Activated B cell treated with CpG ODN at 0.5 μM for 24 hours (primary cell): ENCODE measurements at places on chromosomes 1 and 21.

- no peaks in the 10 kb centered on the region for H3K27me3 ChIP-seq
- H3K4me1 ChIP-seq = no peaks in the 10 kb centered on the region
- H3K4me3 ChIP-seq = no peak overlapping the region
- H3K27ac ChIP-seq = no peak overlapping the region
- H3K36me3 ChIP-seq = peaks cover 59% of the 10 kb centered on the region
Observed at GRCh38 chr1:28606771-28607170, 14.7 kb downstream of the RAB42 start.

DNA sequence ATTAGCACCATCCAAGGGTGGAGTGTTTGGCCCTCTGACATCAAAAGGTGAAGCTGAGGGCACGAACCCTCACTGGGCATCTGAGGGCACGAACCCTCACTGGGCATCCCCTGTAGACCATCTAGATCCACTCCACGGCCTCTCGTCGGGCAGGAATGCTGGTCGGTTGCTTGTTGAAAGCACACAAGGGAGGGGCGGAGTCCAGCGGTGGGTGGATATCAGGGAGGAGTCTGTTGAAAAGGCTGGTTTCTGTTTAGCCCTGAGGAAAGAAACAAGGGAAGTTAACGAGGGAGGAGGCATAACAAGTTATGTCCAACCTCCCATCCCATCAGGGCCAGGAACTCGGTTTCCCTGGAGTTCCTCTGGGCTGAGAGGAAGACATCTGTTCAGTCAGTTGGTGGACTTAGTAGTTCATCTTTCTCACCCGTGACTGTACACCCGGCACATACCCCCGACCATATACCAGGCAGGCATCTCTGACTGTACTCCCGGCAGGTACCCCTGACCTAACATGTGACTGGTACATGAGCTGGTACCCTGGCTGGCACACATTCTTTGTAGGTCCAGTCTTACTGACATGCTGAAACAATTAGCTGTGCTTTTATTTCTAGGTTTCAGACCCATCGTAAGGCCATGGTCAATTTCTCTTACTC, 32.1 kb upstream of the PDE9A start:
- H3K27me3 ChIP-seq = peaks cover 30% of the 10 kb centered on the region
- H3K4me1 ChIP-seq = peaks cover 3% of the 10 kb centered on the region
- no peaks in the 10 kb centered on the region for H3K36me3 ChIP-seq
- DNase-seq = no peak
- H3K27ac ChIP-seq = no peak overlapping the region

GRCh38 chr1:159071970-159072582, 4.5 kb downstream of the AIM2 start:
- peak overlapping the region; percentile 52 for H3K4me3 ChIP-seq
- peaks cover 30% of the 10 kb centered on the region for H3K36me3 ChIP-seq
- H3K4me1 ChIP-seq = peaks cover 78% of the 10 kb centered on the region
- no peak for DNase-seq
- no peaks in the 10 kb centered on the region for H3K27me3 ChIP-seq

GRCh38 chr1:30534551-30534940, 188.8 kb downstream of the MATN1 start:
- no peak overlapping the region for H3K4me3 ChIP-seq
- no peak overlapping the region for H3K27ac ChIP-seq
- H3K36me3 ChIP-seq = no peaks in the 10 kb centered on the region
- peaks cover 13% of the 10 kb centered on the region for H3K27me3 ChIP-seq
- no peaks in the 10 kb centered on the region for H3K4me1 ChIP-seq

DNA sequence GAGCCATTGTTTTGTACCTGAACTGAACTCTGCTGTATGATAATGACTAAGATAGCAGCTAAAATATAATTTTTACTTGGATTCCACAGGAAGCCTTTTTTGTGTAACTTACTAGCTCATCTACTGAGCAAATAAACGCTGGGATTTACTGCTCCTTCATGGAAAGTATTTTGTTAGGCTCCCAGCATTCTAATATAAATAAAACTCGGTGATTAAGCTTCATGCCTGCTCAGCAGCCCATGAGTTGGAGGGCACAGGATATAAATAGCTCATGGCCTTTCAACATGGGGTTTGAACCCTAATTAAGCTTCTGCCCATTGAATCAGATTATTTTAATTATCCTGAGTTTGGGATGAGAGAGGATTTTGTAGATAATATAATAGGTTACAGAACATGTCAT, 180.0 kb downstream of the PCP4 start:
- H3K4me1 ChIP-seq = no peaks in the 10 kb centered on the region
- no peak for DNase-seq
- H3K27ac ChIP-seq = no peak overlapping the region
- H3K27me3 ChIP-seq = no peaks in the 10 kb centered on the region

GRCh38 chr21:24372506-24372905, 1234.8 kb downstream of the MRPL39 start:
- DNase-seq = no peak
- H3K36me3 ChIP-seq = no peaks in the 10 kb centered on the region

- no peak overlapping the region for H3K4me3 ChIP-seq
- H3K36me3 ChIP-seq = peaks cover 6% of the 10 kb centered on the region
- H3K27ac ChIP-seq = no peak overlapping the region
- no peak for DNase-seq
- H3K27me3 ChIP-seq = no peaks in the 10 kb centered on the region
- H3K4me1 ChIP-seq = peaks cover 64% of the 10 kb centered on the region
Observed at GRCh38 chr1:185058876-185059275, 13.5 kb downstream of the RNF2 start.

- no peak for DNase-seq
- no peaks in the 10 kb centered on the region for H3K36me3 ChIP-seq
- no peak overlapping the region for H3K27ac ChIP-seq
- no peaks in the 10 kb centered on the region for H3K4me1 ChIP-seq
- H3K27me3 ChIP-seq = no peaks in the 10 kb centered on the region
Observed at GRCh38 chr1:222167111-222167510, 380.8 kb downstream of the HHIPL2 start.

- no peaks in the 10 kb centered on the region for H3K36me3 ChIP-seq
- no peak overlapping the region for H3K27ac ChIP-seq
- peaks cover 3% of the 10 kb centered on the region for H3K4me1 ChIP-seq
- peak; percentile 58 for DNase-seq
- H3K27me3 ChIP-seq = no peaks in the 10 kb centered on the region
Observed at GRCh38 chr1:36187800-36188593, 32.0 kb downstream of the MAP7D1 start.

GRCh38 chr1:214438530-214438929, 112.9 kb downstream of the PTPN14 start:
- no peak overlapping the region for H3K27ac ChIP-seq
- no peak overlapping the region for H3K4me3 ChIP-seq
- no peaks in the 10 kb centered on the region for H3K36me3 ChIP-seq
- DNase-seq = no peak

DNA sequence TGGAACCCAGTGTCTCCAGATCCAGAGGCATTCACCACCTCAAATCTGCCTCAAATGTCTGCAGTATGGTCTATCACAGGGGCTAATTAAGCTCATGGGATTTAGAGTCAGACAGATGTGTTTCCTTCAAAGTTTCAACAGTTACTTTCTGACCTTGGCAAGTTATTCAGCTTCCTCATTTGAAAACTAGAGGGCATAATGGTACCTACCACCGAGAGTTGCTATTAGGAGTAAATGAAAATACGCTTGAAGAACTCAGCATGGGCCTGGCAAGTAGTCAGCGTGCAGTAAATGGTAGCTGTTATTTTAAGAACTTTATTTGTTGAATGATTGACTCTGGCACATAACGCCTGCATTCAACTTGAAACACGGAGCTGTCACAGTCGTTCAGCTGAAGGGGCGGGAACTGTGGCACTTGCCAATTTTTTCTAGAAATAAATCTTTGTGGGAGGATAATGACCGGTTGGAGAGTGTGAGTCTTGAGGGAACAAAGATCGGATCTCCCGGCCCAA, 1.2 kb upstream of the CAP1 start:
- no peak for DNase-seq
- H3K4me1 ChIP-seq = peaks cover 74% of the 10 kb centered on the region
- peak overlapping the region; percentile 94 for H3K27ac ChIP-seq
- H3K4me3 ChIP-seq = peak overlapping the region; percentile 98
- H3K36me3 ChIP-seq = peaks cover 29% of the 10 kb centered on the region

- no peak for DNase-seq
- H3K27ac ChIP-seq = no peak overlapping the region
- peaks cover 2% of the 10 kb centered on the region for H3K4me1 ChIP-seq
- no peak overlapping the region for H3K4me3 ChIP-seq
- no peaks in the 10 kb centered on the region for H3K36me3 ChIP-seq
Observed at GRCh38 chr1:228208831-228209551, 1.1 kb downstream of the OBSCN start.

- no peaks in the 10 kb centered on the region for H3K27me3 ChIP-seq
- no peak overlapping the region for H3K27ac ChIP-seq
- no peaks in the 10 kb centered on the region for H3K36me3 ChIP-seq
- DNase-seq = no peak
- no peaks in the 10 kb centered on the region for H3K4me1 ChIP-seq
Observed at GRCh38 chr1:190963321-190963720, 485.7 kb upstream of the BRINP3 start.

- no peak overlapping the region for H3K4me3 ChIP-seq
- no peaks in the 10 kb centered on the region for H3K36me3 ChIP-seq
- peaks cover 19% of the 10 kb centered on the region for H3K4me1 ChIP-seq
- H3K27me3 ChIP-seq = no peaks in the 10 kb centered on the region
- DNase-seq = no peak
Observed at GRCh38 chr1:157878059-157878458, 36.5 kb upstream of the CD5L start.

DNA sequence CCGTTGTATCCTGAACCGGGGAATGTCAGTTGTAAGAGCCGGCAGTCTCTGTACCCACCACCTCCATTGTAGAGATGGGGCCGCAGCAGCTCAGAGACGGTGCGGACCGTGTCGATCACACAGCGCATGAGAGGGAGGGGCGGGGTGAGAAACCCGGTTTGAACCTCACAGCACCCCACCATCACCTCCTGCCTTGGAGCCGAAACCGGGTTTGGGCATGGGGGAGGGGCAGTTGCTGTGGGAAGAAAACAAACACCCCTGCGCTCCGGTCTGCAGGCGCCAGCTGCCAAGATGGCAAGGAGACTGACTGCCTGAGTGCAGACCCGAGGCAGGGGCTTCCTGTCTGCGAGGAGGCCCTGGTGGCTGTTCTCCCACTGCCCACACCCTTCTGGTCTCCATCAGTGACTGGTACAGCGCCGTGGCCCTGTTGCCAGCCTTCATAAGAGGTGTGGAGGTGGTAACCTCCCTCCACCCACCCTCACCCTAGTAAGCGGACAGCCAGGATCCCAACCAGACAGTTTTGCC, 69.2 kb upstream of the SSBP3 start:
- H3K36me3 ChIP-seq = no peaks in the 10 kb centered on the region
- peaks cover 12% of the 10 kb centered on the region for H3K27me3 ChIP-seq
- H3K27ac ChIP-seq = no peak overlapping the region
- DNase-seq = no peak

- DNase-seq = no peak
- no peaks in the 10 kb centered on the region for H3K36me3 ChIP-seq
- no peak overlapping the region for H3K4me3 ChIP-seq
- H3K27ac ChIP-seq = no peak overlapping the region
- H3K4me1 ChIP-seq = no peaks in the 10 kb centered on the region
Observed at GRCh38 chr21:38675182-38675824, 130.4 kb upstream of the ETS2 start.

DNA sequence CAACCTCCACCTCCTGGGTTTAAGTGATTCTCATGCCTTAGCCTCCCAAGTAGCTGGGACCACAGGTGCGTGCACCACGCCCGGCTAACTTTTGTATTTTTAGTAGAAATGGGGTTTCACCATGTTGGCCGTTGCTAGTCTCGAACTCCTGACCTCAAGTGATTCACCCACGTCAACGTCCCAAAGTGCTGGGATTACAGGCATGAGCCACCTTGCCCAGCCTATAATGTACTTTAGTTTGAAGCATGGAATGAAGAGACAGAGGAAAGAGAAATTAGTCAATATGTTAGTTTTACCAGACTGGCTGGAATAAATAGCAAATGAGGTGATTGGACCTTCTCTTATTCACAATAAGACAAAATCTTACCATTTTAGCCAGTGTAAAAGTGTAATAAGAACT, 89.0 kb downstream of the GTF2B start:
- H3K36me3 ChIP-seq = peaks cover 72% of the 10 kb centered on the region
- peaks cover 5% of the 10 kb centered on the region for H3K4me1 ChIP-seq
- H3K27me3 ChIP-seq = no peaks in the 10 kb centered on the region
- no peak overlapping the region for H3K27ac ChIP-seq
- no peak overlapping the region for H3K4me3 ChIP-seq

DNA sequence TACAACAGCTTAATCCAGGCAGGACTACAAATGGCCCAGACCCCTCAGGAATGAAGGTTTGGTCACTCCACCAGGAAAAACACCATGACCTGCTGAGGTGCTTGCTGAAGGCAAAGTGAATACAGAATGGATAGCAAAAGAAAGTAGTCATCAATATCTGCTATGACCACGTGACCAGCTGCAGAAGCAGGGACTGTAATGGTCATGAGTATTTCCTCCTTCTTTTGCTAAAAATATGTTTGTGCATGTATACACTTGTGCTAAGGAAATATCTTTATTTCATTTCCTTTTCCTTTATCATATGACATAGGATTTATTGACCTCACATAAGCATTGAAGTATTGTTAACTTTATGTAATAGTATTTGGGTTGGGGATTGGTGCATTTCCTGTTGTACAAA, 26.4 kb upstream of the GOLT1A start:
- H3K27ac ChIP-seq = no peak overlapping the region
- H3K4me1 ChIP-seq = no peaks in the 10 kb centered on the region
- DNase-seq = no peak
- H3K27me3 ChIP-seq = no peaks in the 10 kb centered on the region

- H3K27ac ChIP-seq = peak overlapping the region; percentile 16
- no peaks in the 10 kb centered on the region for H3K27me3 ChIP-seq
- no peak for DNase-seq
- H3K4me1 ChIP-seq = peaks cover 35% of the 10 kb centered on the region
- H3K4me3 ChIP-seq = no peak overlapping the region
Observed at GRCh38 chr1:35506960-35507912, 50.0 kb downstream of the KIAA0319L start.

- H3K4me3 ChIP-seq = no peak overlapping the region
- H3K36me3 ChIP-seq = peaks cover 56% of the 10 kb centered on the region
- H3K27ac ChIP-seq = peak overlapping the region; percentile 30
- peaks cover 22% of the 10 kb centered on the region for H3K4me1 ChIP-seq
Observed at GRCh38 chr1:155479205-155479604, 83.4 kb downstream of the ASH1L start.

DNA sequence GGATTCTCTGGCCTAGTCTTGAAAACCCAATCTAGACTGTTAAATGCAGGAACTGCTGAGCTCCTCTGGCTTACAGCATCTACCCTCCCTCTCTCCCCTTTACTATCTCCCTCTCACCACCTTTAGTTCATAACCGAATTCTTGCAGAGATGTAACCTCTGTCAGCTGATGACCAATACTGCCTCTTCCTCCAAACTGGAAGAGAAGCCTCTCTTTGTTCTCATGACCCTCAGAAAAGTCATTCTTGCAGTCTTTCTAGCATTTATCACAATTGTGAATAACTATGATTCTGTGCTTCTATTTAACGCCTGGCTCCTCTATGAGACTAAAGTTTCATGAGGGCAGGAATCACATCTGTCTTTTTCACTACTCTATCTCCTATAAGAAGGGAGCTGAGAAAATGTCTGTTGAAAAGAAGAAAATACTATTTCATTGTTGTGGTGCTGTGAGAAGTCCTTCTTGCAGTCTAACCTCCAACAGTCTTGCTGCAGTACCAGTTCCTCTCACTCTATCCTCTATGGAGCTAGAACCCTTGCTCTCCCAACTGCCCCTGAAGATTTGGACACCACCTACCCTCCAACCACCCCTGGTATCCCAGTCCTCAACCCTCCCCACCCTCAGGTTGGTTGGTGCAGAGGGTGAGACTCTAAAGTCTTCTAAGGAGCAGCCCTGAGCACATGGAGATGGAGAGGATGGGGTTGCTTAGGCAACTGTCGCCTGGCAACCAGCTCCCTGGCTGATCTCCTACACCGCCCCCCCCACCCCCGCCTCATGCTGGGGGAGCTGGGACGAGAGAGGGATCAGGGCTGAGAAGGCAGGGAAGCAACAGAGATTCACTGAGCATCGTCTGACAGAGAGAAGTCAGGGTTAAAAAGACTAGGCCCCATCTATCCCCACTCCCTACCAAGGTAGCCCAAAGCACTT, 13.9 kb downstream of the MEF2D start:
- no peaks in the 10 kb centered on the region for H3K27me3 ChIP-seq
- H3K27ac ChIP-seq = peak overlapping the region; percentile 97
